ENCODE measurements at places on chromosomes 12 and 14.

GRCh38 chr14:28765169-28765830 lies 1.3 kb upstream of the FOXG1 start:
- no peak for DNase-seq

DNA sequence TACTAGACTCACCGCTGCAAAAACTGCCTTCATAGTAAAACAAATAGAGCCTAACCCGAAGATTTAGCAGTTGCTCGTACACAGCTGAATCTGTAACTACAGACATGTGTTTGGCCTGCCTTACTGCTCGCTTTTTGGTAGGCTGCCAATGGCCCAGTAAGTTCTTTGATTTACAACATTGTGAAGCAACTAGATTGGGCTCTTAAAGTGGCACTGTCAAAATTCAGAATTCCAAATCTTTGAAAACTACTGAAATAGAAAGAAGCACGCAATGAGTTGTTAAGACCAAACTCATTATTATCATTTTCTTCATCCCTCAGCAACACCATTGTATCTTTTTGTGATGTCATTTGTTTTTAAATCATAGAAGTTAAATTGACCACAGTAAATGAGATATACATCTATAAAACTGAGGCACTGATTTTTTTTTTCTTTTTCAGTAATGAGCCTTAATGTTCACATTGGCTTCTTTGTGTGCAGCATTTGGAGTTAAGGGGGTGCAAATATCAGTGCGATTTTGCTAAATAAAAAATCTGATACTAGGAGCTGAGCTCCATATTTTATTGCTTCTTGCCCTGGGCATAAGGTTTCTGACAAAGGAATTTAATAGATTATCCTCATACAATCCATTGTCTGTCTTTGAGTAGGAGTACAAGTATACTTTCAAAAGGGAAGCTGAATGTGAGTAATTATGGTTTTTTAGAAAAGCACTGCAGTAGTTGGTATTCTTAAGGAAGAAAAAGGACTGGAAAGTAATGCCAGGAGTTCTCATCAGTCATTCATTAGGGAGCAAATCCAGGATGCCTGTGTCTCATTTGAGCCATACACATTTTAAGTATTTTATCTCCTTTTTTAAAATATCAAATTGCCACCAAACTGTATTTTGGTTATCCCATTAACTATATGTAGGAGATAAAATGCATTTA lies 138.5 kb downstream of the KICS2 start:
- DNase-seq, result no peak

DNA sequence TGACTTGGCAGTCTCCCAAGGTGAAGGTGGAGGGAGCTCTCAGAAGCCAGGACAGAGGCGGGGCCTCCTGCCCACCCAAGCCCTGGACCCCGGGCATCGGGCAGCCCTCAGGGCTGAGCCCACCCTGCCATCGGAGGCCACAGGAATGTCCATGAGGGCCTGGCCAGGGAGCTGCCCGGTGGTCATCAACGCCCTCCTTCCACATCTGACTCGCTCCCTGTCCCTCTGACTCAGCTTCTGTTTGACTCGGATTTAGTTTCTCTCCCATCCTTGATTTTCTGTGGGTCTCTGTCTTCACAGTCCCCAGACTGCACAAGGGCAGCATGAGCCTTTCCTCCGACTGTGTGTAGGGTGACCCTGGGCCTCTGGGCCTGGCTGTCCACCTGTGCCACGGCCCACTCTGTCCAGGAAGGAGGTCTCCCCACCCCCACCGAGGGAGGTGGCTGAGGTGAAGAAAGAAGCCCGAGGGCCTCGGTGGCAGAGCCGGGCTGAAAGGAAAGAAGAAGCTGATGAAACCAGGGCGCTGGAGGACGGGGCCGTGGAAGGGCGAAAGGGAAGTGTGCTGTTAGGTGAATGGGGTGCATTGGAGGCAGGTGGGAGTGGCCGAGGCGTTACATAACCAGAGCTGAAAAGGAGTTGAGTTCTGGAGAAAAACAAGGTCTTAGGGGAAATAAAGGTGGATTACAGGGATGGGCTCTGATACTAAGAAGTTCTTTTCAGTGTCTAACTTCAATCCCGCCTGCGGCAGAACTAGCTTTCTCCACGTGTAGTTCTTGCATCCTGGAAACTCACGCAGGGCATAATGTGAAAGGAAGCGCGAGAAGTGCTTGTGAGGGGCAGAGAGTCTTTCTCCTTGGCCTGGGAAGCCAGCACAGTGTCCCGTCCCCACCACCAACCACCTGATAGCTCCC lies 16.7 kb upstream of the TMEM106C start:
- peak; percentile 30 for DNase-seq

- no peak for DNase-seq
Measured at GRCh38 chr12:124730455-124730932, 133.2 kb downstream of the SCARB1 start.

- no peak for DNase-seq
Measured at GRCh38 chr12:22406627-22407026, 72.1 kb upstream of the ST8SIA1 start.

DNA sequence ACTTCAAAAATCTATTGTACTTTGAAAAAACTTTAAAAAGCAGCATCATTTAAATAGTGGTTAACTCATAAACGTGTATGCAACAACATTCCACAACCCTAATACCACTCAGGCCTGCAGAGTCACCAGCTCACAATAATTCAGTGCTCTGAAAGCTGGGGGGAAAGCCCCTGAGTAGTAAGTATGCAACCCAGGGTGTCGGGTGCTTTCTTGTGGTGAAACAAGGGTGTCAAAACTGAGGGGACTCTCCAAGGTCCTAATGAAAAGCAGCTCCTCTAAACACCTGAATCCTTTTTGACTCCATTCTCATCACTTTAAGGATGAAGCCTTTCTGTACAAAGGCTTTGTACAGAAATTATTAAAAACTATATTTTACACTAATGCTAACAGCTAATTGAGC lies 33.7 kb downstream of the FGFR1OP2 start:
- DNase-seq, result no peak

DNA sequence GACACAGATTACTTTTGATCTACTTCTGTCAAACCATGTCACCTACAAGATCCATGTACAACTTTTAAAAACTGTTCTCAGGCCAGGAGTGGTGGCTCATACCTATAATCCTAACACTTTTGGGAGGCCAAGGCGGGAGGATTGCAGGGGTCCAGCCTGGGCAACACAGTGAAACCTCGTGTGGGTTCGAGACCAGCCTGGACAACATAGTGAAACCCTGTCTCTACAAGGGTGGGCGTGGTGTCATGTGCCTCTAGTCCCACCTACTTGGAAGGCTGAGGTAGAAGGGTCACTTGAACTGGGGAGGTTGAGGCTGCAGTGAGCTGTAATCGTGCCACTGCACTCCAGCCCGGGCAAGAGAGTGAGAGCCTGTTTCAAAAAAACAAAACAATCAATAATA lies 5.7 kb downstream of the WDR20 start:
- DNase-seq, result no peak
